ENCODE measurements at places on chromosomes 1 and 21.

GRCh38 chr1:15958793-15959192 is 17.1 kb downstream of the ZBTB17 start:
- no peak for DNase-seq

- DNase-seq: peak; percentile 61
Observed at GRCh38 chr1:84724128-84724860, 34.0 kb upstream of the SSX2IP start.

DNA sequence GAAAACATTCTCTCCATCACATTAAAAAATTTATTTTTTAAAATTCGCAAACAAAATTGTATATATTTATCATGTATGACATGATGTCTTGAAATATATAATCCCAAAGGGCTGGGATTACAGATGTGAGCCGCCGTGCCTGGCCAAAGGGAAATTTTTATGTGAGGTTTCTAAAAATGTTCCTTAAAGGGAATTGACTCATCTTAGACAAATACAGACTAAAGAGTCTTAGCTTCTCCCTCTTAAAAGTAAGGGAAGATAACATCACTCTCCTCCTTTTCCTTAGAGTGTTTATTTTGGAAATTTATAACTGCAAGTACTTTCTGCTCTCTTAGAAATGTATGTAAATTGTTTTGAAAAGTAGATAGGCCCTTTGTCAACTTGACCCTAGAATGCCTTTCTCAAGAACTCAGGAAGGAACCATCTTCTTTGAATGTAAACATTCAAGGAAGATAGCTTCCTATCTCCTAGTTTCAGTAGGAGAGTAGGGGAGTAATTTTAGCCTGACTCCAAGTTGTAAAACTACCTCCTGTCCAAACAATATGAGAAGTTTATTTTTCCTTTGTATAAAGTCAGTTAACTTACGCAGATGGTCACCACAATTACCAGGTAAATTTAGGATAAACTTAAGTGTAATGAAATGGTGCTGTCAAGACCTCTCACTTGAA is 59.5 kb downstream of the C21orf91 start:
- no peak for DNase-seq

DNA sequence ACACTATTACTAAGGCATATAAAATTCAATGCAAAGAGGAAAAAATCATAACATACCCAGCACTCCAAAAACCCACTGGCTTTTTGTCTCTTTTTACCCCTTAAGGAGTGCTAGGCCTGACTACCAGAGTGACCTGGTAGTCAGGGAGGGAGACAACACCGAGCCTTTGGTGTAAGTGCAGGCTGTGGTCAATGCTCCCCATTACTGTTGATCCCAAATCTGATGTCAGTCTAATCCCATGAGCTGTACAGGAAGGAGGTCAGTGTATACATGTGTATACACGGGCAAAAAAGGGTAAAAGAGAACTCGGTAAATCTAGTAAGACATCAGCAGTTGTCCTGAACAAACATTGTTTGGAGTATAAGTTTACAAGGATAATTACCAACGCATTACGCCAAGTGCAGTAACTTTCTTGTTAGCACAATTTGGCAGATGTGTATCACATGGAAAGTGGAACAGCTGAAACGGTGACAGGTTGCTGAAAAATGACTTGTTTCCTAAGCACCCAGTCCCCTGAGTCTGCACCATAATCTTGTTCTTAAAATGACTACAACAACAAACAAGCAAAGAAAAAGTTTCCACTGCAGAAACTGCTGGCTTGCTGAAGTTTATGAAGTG is 217.9 kb downstream of the KCNH1 start:
- no peak for DNase-seq

- DNase-seq: no peak
Observed at GRCh38 chr1:67134695-67135094, at the start of gene C1orf141. Gene C1orf141 (minus strand): TSS chr1:67134970. CDS start chr1:67127240, 7,730 bp downstream.
